Upper lobe of right lung (tissue), 1 donor: ENCODE measurements at places on chromosomes 2 and 18.

GRCh38 chr2:203016716-203017115, 2.0 kb downstream of the NBEAL1 start:
- no peak for DNase-seq

DNA sequence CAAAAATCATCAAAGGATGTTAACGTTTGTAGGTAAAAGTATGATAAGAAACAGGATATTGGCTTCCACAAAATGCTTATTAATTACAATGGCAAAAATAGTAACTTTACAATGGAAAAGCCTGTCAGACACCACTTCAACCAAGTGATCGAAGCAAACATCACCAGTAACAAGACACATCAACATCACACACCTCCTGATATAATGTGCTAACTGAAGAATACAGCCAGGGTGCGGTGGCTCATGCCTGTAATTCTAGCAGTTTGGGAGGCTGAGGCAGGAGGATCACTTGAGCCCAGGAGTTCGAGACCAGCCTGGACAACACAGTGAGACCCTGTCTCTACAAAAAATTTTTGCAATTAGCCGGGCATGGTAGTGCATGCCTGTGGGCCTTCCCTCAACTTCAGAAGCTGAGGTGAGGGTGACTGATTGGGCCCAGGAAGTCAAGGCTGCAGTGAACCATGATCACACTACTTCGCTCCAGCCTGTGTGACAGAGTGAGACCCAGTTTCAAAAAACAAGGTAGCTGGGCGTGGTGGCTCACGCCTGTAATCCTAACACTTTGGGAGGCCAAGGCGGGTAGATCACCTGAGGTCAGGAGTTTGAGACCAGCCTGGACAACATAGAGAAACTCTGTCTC, 15.0 kb downstream of the MGAT4A start:
- DNase-seq, result no peak

- no peak for DNase-seq
These were observed 7.1 kb downstream of the PKDCC start for GRCh38 chr2:42054714-42055430.

GRCh38 chr2:45729753-45730512, 78.5 kb downstream of the PRKCE start:
- DNase-seq, result no peak
